ENCODE measurements at places on chromosomes 4 and X.

DNA sequence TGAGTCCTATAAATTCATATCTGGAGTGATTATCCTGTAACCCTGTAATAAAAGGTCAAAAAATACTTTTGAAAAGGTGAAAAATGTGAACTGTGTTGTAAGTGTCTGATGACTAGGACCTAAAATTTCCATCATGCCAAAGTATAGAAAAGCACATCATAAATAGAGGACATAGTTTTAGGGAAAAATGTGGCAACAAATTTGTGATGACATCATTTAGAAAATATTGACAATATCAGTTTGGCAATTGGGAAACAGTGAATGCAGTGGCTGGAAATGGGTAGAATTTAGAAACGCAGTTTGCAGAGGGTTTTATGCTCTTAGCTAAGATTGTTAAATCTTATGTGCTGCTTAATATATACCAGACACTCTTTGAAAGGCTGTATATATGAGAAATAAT, 1464.8 kb downstream of the RAPGEF2 start:
- DNase-seq: no peak

- peak; percentile 92 for DNase-seq
These were observed at the start of gene PRRG1 for GRCh38 chrX:37349221-37350033. PRRG1 (plus strand) TSS chrX:37349364; CDS start chrX:37406250, 56,886 bp downstream.

DNA sequence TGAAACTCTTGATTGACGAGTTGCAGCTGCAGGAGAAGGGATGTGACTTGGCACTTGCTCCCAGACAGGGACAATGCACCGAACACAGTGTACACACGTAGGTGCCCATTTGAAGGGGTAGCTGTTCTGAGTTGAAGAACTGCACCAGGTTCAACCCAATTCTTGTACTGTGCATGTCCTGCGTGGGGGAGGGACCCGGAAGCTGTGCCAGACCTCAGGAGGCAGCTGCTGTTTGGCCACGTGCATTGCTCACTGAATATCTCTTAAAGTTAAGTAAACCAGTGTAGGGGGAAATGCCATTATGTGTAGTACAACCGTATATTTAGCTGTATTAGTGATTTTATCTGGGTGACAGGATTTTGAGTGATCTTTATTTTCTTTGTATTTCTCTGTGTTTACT, 12.0 kb upstream of the RBBP7 start:
- no peak for DNase-seq

- no peak for DNase-seq
These were observed 133.3 kb upstream of the ZIC3 start for GRCh38 chrX:137432609-137433008.

GRCh38 chrX:135437867-135438733, 16.4 kb downstream of the SMIM10L2A start:
- DNase-seq: peak; percentile 47

GRCh38 chrX:119503484-119503861, 35.2 kb downstream of the SLC25A5 start:
- peak; percentile 51 for DNase-seq

- no peak for DNase-seq
These were observed 158.3 kb downstream of the SLC4A4 start for GRCh38 chr4:71497078-71497477.

DNA sequence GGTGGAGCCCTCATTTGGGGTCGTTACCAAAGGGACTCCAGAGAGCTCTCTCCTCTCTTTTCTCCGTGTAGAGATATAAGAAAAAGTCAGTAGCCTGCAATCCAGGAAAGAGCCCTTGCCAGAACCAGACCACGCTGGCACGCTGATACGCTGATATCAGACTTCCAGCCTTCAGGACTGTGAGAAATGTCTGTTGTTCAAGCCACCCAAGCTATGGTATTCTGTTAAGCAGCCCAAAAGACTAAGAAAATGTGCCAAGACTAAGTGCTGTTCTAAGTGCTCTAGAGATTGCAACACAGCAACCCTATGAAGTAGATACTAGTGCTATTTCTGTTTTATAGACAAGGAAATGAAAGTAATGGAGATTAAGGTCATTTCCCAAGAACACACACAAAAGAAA, 205.7 kb downstream of the CAMK2D start:
- DNase-seq: no peak

- no peak for DNase-seq
These were observed 559.0 kb upstream of the AMOT start for GRCh38 chrX:113399506-113400192.

GRCh38 chrX:74511704-74512103, 90.4 kb downstream of the SLC16A2 start:
- DNase-seq: no peak

- DNase-seq: no peak
These were observed 11.2 kb upstream of the RNF175 start for GRCh38 chr4:153771046-153771445.

GRCh38 chr4:186104114-186104889, at the start of gene FAM149A:
FAM149A (plus strand) TSS chr4:186104704.
- peak; percentile 90 for DNase-seq

- DNase-seq: peak; percentile 88
These were observed 1.8 kb downstream of the TLL1 start for GRCh38 chr4:165874791-165875371.

DNA sequence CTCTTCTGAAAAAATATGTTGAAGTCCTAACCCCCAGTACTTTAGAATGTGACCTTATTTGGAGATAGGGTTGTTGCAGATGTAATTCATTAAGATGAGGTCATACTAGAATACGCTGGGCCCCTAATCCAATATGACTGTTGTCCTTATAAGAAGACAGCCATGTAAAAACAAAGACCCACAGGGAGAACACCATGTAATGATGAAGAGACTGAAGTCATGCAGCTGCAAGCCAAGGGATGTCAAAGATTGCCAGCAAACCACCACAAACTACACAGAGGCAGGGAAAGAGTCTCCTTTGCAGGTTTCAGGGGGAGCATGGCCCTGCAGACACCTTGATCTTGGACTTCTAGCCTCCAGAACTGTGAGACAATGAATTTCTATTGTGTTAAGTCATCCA, 37.4 kb downstream of the CXorf58 start:
- DNase-seq: no peak

- DNase-seq: no peak
These were observed 249.7 kb downstream of the NR3C2 start for GRCh38 chr4:148192526-148192925.

GRCh38 chrX:100070334-100070849, 339.7 kb downstream of the PCDH19 start:
- DNase-seq: no peak

GRCh38 chr4:172232966-172233365, 419.8 kb downstream of the GALNTL6 start:
- no peak for DNase-seq

DNA sequence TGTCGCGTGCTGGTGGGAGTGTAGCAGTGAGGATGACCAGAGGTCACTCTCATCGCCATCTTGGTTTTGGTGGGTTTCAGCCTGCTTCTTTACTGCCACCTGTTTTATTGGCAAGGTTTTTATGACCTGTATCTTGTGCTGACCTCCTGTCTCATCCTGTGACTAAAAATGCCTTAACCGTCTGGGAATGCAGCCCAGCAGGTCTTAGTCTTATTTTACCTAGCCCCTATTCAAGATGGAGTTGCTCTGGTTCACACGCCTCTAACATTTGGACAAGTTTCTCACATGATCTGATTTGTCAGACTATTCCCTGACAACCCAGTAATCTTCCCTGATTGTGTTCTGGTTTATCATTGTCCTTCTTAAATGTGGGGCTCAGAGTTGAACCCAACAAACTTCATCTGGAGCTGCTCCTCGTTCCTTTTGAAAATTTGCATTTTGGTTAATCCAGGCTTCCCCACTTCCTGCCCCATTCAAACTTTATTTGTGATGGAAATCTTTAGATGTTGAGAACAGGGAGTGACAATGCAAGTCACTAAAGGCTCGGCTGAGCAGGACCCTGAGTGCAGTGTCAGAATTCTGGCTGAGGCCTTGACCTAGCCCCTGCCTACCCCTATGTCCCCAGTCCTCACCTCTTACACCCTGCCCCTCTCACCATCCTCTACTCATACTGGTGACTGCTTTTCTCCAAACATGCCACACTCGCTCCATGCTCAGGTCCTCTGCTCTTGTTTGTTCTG, 226.8 kb downstream of the STIM2 start:
- DNase-seq: no peak

- DNase-seq: peak; percentile 90
These were observed 814 bp upstream of the RBM47 start for GRCh38 chr4:40630335-40631021.

- no peak for DNase-seq
These were observed 52.5 kb downstream of the LHFPL1 start for GRCh38 chrX:112627206-112627605.

DNA sequence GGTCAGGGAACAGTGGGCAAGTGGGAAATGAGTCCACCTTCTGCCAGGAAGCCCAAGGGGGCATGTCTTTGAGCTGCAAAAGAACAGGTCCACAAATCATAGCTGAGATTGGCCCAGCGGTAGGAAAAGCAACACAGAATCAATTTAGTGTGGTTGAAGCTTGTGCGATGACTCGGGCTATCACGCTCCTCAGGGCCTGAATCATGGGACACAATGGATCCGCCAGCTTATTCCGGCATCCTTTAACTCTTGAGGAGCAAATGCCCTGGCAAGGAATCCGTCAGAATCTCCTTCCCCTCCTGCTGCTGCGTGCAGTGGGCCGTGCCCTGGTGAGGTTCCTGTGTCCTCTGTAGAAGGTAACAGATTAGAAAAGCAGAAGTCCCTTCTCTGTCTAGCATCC, 98.0 kb downstream of the RELL1 start:
- no peak for DNase-seq

DNA sequence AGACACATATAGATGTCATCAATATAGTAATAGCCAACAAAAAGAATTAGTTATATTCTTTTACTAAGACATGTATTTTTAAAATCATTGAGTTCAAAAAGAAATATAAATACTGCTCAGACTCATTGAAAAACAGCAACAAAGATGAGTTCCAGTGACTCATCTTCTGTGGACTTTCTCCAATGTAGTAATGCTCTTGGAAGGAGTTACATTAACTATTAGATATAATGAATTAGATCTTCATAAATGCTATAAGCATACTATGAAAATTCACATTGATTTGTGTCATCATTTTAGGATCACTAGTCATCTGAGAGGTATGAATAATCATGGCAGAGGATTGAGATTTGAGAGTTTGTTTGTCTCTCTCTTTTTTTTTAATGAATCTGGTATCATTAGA, 547.8 kb upstream of the PCDH7 start:
- no peak for DNase-seq

DNA sequence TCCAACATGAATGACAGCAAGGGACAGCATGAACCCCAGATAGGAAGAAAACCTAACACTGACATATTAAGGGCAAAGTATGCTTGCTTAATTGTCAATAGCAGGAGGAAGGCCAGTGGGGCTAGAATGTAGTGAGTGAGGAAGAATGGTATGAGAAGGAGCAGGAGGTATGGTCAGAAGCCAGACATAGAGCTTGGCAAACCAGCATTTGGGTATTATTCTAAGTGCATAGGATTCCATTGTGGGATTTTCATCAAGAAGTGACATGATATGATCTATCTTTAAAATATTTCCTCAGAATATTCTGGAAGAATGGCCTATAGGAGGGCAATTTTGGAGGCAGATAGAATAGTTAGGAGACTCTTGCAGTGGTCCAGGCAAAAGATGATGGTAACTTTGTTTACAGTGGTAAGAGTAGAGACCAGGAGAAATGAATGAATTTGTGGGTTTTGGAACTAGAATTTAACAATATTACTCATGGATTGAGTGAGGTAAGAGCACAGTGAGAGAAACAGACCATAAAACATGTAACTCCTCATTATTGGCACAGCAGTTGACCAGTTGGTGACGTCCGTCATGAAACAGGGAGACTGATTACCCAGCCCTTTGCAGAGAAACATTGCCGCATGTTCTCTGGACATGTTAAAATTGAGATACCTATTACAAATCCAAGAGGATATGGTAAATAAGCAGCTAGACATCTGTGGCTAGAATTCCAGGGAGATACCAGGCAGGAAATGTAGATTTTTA, 246.5 kb upstream of the HS3ST1 start:
- no peak for DNase-seq

GRCh38 chrX:10524578-10524977, 95.8 kb downstream of the MID1 start:
- no peak for DNase-seq

DNA sequence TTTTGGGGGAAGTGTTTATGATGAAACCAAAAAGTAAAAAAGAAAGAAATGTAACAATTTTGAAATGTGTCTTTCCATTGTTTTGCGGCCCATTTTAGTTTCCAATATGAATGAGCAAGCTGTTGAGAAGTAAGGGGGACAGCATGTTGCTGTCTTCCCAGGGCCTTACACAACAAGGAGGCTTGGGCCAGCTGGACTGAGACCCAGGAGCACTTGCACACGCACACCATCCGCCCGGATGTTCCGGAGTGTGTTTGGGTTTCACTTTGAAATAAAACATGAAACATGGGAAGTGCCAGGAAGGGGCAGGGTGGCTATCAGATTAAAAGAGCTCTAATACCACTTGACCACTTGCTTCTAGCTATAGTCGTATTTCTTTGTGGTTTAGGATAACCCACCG, 144.4 kb downstream of the NHS start:
- DNase-seq: no peak

- no peak for DNase-seq
These were observed 146.3 kb upstream of the STX18 start for GRCh38 chr4:4687935-4688727.

DNA sequence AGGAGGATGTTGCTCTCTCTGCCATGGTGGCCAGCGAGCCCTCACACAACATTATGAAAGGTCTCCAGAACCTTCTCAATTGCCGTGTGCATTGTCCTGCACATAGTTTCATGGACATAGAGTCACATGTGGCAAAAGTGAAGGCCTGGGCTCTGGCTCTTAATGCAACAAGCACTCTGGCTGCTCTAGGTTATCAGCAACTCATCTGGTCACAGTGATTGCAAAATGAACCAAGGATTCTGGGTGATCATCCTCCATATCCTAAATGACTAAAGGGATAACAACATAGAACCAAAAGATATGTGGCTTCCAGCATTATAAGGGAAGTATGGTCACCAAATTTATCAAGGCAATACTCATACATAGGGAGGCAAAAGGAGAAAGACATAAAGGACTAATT, 175.2 kb downstream of the MGST2 start:
- no peak for DNase-seq

GRCh38 chr4:69054578-69055200, 41.6 kb upstream of the UGT2B7 start:
- peak; percentile 61 for DNase-seq

- DNase-seq: no peak
These were observed 233.5 kb upstream of the GYPA start for GRCh38 chr4:144374065-144374464.
